Activated CD8-positive, alpha-beta memory T cell treated with anti-CD3 and anti-CD28 coated beads for 1 hour (primary cell): ENCODE measurements at places on chromosomes 1 and 21.
A peak's percentile ranks its signal among the peaks of the same experiment; 100 is the strongest.

DNA sequence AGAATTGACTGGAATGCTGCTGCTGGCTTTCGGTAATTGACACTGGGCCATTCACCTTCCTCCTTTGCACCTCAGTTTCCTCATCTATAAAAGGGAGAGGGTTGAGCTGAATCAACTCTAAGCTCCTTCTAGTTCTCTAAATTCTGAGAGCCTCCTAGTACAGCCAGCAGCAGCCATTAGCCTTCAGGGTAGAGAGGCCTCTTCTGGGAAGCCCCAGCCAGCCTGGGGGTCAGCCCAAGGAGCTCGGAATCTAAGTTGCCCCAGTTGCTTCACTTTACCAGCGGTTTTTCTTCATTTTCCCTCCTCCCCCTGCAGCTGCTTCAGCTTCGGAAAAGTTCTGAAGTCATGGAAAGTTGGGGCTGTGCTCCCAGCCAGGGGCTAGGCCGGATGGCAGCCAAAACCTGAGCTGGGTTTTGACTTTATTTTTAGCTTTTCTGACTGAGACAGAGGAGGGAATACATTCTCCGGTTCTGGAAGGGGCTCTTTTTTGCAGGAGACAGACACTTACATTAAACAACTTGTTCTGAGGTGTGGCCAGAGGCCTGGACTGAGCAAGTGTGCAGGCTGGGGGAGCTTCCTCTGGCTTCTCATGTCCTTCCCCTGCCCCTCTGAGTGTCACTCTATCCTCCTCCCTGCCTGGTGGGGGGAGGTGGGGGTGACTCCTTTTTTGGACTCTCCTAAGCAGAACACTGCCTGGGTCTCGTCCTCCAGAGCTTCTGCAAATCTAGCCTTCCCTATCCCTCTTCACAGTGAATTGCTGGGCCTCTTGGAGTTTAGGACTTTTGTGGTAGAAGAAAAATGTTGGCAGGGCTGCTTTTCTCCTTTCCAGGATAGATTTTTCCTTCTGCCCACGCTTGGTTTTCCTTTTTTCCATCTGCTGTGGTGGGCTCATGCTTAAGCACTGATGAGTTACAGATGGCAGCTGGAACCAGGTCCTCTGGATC lies 14.4 kb downstream of the LMNA start:
- DNase-seq, result no peak

DNA sequence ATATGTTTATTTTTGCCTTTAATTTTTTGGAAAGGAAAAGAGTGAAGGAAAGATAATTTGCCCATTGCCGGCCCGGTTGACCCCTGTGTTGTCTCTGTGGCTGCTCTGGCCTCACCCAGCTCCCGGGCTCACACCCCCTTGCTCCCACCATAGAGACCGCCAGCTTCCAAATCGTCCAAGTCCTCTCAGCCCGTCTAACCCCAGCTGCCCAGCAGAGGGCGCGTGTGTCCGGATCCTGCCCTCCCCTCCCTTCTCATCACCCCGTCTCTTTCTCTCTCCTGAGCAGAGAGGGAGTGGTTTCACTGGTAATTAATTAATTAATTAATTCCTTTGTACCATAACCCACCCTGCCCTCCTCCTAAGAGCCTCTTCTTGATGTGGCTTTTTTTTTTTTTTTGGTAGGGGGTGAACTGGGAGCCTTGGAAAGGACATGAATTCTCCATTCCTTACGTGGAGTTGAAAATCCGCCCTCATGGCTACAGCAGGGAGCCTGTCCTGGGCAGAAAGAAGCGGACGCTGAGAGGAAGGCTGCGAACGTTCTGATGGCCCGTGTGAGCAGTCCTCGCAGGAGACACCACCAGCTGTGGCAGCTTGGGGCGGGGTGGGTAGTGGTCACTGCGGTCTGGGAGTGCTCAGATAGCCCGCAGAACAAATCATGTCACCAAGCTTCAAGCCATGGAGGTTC lies 45.9 kb downstream of the KIAA0040 start:
- DNase-seq, result peak; percentile 16

DNA sequence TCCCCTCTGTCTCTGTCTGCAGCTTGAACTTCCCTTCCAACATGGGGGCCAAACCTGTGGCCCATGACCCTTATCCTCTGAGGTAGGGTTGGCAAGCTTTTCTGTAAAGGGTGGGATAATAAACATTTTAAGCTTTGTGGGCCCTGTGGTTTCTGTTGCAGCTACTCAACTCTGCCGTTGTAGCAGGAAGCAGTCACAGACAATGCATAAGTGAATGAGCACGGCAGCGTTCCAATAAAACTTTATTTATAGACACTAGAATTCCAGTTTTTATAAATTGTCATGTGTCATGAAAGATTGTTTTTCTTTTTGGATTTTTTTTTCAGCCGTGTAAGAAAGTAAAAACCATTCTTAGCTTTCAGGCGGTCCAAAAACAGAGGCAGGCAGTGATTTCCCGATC lies 18.2 kb upstream of the CDK18 start:
- DNase-seq, result no peak

DNA sequence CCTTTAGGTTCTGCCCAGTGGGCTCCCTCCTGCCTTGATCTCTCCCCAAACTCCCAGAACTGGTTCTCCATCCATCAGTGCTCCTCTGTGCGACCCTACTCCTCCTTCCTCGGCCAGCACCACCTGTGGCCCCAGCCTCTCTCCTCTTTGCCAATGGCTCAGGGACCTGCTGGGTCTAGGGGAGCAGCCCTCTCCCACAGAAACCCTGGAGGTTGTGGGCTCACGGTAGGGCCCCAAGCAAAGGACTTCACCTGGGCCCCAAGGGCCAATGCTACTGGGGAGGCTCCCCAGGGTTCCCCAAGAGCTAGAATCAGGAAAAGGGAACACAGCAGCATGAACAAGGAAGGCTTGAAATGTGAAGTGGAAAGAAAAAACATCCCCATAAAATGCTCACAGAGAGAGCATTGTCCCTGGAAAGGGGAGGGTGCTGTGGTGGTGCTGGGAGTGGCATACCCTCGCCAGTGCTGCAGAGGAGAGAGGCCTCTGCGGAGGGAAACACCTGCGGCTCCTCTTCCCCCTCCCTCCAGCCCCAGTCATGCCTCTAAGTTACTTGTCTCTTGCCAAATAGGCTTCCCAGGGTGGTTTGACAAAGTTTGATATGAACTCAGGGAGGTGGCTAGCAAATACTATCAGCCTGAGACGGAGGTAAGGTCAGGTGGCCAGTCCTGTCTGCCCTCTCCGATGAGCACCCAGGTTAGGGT lies 2.5 kb downstream of the TMEM63A start:
- DNase-seq, result no peak

- DNase-seq, result no peak
These were observed 107.0 kb downstream of the MRPS6 start for GRCh38 chr21:34180407-34180806.

- DNase-seq, result no peak
These were observed 2.4 kb upstream of the PADI4 start for GRCh38 chr1:17305576-17306095.

GRCh38 chr21:39612233-39613040 lies at the start of gene B3GALT5:
Gene B3GALT5 (plus strand): TSS chr21:39612940. CDS start chr21:39660560, 47,620 bp downstream.
- no peak for DNase-seq

DNA sequence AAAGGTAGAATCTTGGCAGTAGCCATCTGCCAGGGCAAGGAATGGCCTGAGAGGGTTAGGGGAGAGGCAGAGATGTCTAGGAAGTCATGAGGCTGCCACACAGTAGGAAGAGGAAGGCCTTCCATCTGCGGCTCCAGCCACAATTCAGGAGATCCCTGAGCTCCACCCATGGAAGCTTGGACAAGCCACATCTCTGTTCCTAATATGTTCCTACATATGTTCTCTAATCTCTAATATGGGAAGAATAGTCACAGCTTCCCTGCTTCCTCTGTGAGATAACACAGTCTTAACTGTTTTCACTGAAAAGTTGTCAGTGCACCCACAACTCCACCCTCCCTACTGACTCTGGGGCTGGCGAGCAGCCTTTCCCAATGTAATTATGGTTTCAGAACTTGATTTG lies 109.5 kb downstream of the CDC7 start:
- no peak for DNase-seq

- DNase-seq, result no peak
These were observed 365.6 kb downstream of the DUSP10 start for GRCh38 chr1:221376286-221376685.

DNA sequence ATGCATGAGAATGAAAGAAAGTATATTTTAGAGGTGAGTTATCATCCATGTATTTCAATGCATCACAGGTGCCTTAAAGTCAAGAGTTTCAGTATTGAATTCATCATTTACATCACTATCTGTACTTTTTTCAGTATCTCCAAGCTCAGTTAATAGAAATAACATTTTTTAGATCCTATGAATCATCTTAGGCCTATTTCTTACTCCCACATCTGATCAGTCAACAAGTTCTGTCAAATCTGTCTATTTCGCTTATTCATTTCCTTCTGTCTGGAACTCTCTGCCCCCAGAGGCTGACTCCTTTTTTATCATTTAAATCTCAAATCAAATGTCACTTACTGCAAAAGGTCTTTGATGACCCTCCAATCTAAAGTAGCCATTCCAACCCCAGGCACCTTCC lies 295.2 kb downstream of the LRRC7 start:
- no peak for DNase-seq

- no peak for DNase-seq
These were observed 387.2 kb downstream of the NCAM2 start for GRCh38 chr21:21385404-21385803.

GRCh38 chr21:37817242-37817641 lies 99.0 kb downstream of the KCNJ6 start:
- no peak for DNase-seq

- DNase-seq, result no peak
These were observed 60.0 kb downstream of the EIF2B3 start for GRCh38 chr1:44926311-44926781.

DNA sequence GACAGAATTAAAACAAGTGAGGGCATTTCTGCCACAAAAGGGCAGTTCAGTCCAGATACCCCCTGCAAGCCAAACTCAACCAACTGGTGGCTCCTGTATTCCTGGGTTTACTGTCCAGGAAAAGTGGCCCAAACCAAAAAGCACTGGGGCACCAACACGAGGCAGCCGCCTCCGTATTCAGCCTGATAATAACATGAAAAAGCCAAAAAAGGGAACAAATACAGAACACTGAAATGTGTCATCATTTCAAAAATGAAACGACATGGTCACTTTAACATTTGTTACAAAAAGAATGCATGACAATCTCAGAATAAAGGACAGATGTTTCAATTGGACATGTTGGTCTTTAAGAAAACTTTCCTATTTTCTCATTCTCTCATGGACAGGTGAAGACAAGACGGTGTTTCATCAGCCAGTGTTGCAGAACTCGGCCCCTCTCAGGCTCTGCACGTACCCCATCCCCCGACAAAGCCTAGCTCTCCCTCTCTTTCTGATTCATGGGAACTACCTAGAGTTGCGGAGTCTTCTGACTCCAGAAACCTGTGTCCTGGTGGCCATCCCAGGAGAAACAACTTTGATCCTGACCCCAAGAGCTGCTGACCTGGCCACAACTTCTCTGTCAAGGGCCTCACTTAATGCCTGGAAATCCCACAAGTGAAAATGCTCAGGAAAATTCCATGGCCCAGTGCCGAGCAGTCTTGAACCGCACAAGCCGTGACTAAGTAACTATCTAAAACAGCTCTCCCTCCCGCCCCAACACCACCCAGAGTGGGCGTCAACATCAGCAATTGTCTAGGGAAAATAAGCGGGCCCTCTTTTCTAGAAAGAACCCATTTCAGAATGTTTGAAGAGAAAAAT lies 27.1 kb downstream of the ZBTB17 start:
- DNase-seq, result peak; percentile 14

DNA sequence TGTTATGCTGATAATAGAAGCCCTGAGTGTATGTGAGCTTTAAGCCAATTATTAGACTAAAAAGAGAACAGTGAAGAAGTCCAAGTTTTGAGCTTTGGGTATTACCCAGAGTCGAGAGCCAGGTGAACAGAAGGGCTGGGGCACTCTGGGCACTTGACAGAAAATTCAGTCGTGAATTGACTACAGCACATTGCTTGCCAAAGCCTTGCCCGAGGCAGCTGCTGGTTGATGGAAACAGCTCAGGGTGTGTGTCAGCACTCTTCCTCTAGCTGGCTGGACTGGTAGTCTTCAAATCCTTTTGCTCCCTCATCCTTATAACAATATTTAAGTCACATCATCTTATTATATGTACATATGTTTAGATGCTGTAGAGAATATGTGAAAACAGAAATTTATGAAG lies 21.3 kb downstream of the PDE4B start:
- no peak for DNase-seq

- DNase-seq, result no peak
These were observed 136.2 kb upstream of the DUSP10 start for GRCh38 chr1:221878134-221878533.

- no peak for DNase-seq
These were observed 82.2 kb upstream of the ABCD3 start for GRCh38 chr1:94335950-94336349.

- no peak for DNase-seq
These were observed 529.5 kb downstream of the KCNT2 start for GRCh38 chr1:196078691-196079090.

DNA sequence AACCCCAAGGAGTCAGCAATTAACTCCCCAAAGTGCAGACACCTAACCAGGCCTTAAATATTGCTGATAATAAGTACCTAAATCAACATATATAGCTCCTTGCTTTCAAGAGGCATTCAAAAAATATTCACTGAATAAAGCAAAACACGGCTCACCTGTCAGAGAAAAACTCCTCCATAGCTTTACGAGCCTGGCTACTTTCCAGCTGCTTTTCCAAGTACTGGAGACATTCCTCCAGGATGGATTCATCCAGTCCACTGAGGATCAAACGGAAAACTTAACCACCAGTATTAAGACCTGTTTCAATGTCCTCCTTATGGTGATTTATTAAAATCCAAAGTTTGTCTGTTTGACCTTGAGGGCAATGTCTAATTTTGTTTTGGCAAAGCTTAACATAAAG lies 44.6 kb downstream of the UBR4 start:
- DNase-seq, result no peak

GRCh38 chr1:174958396-174958795 lies 41.4 kb upstream of the CACYBP start:
- DNase-seq, result no peak

DNA sequence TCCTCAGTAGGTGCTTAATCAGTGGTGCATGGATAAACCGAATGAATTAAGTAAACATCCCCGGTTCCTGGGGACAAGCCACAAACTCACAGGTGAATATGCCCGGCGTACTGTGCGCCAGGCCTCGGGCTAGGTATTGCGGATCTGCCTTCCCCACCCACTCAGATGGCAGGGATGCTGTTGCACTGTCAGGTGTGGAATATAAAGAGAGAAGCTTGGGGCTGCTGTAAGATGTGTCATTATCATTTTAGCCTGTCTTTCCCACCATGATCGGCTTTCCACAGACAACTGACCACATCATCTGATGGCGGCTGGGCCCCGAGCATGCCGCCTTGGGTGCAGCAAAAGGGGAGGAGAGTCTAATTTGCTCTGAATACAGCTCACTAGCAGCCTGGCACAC lies 45.4 kb upstream of the LRP8 start:
- DNase-seq, result no peak

DNA sequence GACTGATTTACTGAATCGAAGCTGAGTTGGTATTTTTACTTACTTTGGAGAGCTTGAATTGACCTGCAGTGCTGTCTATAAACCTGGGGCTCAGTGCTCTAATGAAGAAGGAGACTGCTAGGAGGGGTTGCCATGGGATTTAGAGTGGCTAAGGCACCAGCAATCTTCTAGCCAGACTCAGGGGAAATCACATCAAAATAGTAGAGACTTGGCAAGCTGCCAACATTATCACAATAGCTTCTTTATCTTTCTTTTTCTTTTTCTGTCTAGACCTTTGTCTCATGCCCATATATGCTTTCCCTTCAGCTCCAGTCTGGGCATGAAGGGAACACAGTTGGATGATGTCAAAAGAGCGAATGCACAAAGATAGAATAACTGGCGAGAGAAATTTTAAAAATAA lies 301.1 kb upstream of the DPYD start:
- DNase-seq, result no peak
